ENCODE measurements at places on chromosomes 6 and 20.

- DNase-seq, result no peak
Observed at GRCh38 chr6:139847457-139847813, 473.0 kb upstream of the CITED2 start.

GRCh38 chr20:24633026-24633425, 163.6 kb downstream of the SYNDIG1 start:
- DNase-seq, result no peak

DNA sequence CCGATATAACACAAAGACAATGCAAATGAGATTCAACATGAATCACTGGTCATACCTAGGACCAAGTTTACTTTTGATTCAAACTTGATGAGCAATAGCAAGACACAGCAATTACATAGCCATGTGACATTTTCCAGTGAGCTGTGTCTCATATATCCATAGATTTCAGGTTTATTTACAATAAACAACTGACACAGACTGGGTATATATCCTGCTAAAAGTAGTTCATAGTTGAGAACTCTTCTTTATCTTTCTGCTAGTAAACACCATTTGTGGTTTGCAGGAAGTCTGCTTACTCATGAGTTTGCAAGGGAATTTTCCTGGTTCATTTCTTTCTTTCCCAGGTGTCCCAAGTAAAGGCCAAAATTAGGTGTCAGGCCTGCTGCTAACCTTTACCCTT, 343.4 kb downstream of the KIF16B start:
- no peak for DNase-seq

DNA sequence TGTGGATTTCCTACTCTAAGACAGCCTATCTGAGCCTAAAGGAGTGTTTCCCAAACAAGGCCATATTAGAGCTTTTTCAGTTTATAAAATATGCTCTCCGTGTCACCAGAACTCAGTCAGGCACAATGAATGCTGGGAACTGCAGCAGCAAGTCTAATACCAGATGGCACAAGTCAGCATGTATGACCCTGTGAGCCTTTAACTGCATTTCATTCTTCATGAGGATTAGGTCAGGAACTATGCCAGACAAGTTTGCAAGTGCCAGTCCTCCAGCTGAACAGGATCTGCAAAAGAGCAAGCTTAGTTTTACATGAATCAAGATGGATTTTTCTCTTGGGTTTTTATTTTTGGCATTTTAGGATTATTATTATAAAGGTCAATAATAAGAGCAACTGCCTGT, 66.7 kb upstream of the SAMD5 start:
- DNase-seq, result no peak

GRCh38 chr6:117352466-117353081, 73.2 kb downstream of the ROS1 start:
- DNase-seq, result no peak

GRCh38 chr6:7267466-7268091, 45.4 kb downstream of the SSR1 start:
- DNase-seq, result no peak

DNA sequence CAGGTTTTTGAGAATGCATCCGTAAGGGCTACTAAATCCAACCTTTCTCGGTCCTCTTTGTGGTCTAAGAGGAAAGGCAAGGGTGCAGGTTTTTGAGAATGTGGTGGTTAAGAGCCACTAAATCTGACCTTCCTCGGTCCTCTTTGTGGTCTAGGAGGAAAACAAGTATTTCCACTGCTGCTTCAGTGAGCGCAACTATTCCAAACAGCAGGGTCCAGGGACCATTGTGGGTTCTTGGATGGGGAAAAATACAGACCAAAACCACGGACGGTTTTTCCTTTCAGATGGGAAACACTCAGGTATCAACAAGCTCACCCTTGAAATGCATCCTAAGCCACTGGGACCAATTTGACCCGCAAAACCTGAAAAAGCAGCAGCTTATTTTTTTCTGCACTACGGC, 21.9 kb downstream of the BTBD9 start:
- DNase-seq, result no peak

GRCh38 chr6:108651340-108652227, 90.9 kb downstream of the FOXO3 start:
- DNase-seq, result no peak

DNA sequence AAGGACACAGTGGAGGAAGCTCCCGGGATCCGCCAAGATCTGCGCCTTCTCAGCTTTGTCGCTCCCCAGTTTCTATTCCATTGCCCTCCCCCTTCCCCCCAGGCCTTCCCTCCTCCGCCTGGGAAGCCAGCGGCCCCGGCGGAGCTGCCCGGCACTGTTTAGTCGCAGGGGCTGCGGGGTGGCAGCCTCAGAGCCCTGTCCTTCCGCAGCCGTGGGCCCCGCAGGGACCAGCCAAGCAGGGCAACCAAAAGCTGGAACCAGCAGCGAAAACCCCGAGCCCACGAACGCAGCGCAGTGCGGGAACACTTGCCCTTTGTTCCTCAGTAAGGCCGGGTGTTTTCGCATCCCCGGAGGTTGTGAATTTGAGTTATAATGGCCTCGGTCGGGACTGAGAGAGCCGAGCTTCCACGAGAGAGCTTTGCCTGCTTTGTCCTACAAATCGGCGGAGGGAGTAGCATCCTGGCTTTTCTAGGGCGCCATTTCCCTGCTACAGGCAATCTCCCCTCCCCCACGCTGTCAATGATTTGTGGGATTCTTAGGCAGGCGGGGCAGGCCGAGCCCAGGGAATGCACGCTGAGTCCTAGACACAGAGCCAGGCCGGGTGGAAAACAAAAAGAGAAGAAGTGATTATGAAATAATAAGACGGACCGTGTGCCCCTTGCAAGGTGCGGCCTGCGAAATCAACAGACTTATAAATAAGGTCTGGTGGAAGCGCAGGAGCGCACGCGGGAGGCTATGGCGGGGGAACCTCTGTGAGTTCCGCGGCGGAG, 4.0 kb upstream of the TUBB2B start:
- DNase-seq, result no peak

DNA sequence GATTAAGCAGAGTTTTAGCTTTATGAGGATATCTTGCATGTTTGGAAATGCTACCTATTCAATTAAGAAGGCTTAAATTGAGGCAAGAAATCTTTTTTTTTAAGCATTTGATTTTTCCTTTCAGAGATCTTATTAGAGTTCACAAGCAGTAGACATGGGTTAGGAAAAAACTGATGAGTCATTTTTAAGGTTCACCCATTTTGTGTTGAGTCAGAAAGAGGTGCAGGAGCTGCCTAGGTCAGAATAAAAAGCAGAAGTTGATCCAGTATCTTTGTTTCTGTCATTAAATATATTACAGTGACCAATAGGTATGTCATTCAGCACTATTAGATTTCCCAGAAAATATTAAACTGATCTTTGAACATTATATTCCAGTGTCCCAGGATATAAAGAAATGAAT, 306.8 kb downstream of the LMBRD1 start:
- no peak for DNase-seq

DNA sequence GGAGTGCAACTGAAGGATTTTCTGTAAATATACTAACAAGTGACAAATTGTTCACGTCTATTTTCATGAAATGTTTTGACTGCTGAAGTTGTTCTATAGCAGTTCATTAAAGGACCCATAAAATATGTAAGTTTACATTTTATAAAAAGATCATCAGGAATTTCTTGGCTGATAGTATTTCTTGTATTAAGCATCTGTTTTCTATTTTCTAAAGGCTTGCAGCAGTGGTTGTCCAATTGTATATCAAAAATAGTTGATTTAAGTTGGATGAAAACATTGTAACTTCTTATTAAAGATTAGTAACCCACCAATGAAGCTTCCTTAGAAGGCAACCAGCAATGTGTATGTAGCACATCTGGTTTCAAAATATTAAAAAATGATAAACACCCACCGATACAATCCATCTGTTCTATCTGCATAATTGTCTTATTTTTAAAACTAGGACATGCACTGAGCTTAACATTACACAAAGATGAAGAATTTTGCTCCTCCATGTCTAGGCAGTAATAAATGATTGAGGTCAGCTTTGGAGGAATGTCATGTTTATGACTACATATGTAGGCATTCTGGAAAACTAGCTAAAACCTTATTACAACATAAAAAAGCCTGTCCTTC, 301.3 kb upstream of the TCF21 start:
- no peak for DNase-seq

DNA sequence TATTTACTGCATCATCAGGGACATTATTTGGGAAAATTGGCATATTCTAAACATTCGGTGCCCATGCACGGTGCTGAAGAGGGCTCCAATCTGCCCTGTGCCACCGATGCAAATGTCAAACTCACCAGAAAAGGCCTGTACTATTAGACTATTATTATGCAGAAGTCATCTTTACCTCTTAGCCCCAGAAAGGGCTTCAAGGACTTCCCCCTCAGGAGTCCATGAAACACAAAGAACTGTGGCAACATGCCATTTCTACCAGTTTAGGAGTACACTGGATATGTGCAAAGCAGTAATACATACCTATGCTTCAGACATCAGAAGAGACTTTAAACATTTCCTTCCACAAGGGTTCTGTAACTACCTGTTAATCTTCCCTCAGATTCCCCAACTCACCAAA, 8.6 kb downstream of the DIDO1 start:
- DNase-seq, result no peak

- no peak for DNase-seq
Observed at GRCh38 chr20:25408170-25408547, 686 bp downstream of the GINS1 start.

DNA sequence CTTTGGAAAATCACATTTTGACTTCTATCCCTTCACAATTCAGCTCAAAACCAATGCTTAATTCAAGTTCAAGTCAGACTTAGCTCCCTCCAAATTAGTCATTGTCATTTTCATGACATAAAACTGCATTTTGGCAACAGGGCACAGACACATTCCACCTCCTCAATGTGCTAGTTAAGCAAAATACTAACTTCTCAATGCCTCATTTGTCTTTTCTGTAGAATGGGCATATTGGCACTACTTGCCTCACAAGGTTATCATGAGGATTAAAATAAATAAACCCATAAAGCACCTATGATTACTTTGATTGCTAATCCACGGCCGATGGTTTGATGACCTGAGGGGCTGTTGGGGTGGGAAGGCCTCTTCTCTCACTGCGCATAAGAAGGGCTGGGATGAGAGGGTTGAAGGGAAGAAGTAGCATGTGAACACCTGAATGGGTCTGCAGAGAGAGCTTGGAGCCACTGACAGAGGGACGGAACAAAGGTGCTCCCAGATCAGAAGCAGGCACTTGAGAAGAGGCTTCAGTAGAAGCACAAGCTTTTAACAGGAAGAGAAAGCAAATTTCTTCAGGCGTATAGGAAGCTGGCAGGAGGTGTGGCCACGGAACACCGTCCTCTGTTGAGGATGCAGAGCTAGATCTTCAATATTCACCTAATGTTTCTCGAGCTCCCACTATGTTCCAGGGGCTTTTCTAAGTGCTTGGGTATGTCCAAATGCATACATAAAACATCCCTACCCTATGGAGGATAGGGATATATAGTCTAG, 11.7 kb upstream of the TBC1D7 start:
- DNase-seq, result no peak

- no peak for DNase-seq
Observed at GRCh38 chr20:54002741-54003140, 67.7 kb downstream of the BCAS1 start.

GRCh38 chr6:82996156-82996555, 69.5 kb downstream of the UBE3D start:
- DNase-seq, result no peak

DNA sequence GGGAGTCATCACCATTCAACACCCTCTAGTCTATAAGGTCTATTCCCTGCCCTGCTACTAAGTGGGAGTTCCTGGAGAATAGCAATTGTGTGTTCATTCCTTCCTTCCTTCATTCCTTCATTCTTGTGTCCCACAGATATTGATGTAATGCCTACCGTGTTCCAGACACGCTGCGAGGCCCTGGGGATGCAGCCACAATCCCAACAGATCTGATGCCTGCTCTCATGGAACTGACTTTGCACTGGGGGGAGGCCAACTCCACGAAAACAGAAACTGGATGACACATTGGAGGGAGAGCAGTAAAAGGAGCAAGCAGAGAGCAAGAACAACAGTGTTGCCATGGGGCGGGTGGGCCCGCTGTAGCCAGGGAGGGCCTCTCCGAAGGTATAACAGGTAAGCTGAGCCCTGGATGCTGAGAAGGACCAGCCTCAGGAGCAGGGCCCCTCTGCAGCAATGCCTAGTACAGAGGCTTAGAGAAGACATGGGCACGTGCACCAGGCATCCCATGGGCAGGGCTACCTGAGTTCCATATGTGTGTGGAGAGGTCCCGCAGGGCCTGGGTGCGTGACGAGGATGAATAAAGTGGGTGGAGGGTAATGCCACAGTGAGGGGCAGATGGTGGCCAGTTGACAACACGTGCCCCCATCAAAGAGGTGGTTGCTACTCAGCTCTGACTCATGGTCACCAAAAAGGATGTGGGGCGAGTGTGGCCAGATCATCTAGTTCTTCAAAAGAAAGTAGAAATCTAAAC, 173.9 kb downstream of the NFATC2 start:
- no peak for DNase-seq

- DNase-seq, result no peak
Observed at GRCh38 chr6:13472976-13473767, 14.2 kb downstream of the GFOD1 start.

- no peak for DNase-seq
Observed at GRCh38 chr6:53294095-53294494, 54.7 kb downstream of the ELOVL5 start.

- DNase-seq, result no peak
Observed at GRCh38 chr20:61966492-61967244, 99.0 kb downstream of the TAF4 start.

- no peak for DNase-seq
Observed at GRCh38 chr6:17458966-17459365, 65.6 kb downstream of the CAP2 start.

GRCh38 chr20:50515471-50516106, 5.4 kb downstream of the PTPN1 start:
- DNase-seq, result no peak

DNA sequence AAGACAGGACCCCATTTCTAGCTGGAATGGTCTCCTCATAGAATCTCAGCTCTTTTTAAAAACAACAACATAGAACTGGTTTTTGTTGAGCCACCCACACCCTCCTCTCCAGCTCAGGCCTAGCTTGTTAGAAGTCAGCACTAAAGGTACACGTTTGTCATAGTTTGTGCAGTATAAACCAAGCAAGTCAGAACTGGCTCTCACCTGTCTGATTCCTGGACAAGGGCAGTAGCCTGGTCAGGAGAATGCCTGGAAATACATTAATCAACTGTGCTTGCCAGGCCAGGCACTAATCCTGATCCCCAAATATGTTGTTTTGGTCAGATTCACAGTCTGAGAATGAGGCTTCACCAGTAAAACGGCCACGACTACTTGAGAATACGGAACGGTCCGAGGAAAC, 296.7 kb downstream of the ZFAND3 start:
- DNase-seq, result no peak

GRCh38 chr6:11353921-11354389, 121.5 kb upstream of the NEDD9 start:
- DNase-seq, result peak; percentile 69

Data from stimulated activated naive CD4-positive, alpha-beta T cell treated with Interleukin-2 at 50 U/mL for 16 hours (primary cell).